ENCODE measurements at places on chromosomes 5 and 9.

DNA sequence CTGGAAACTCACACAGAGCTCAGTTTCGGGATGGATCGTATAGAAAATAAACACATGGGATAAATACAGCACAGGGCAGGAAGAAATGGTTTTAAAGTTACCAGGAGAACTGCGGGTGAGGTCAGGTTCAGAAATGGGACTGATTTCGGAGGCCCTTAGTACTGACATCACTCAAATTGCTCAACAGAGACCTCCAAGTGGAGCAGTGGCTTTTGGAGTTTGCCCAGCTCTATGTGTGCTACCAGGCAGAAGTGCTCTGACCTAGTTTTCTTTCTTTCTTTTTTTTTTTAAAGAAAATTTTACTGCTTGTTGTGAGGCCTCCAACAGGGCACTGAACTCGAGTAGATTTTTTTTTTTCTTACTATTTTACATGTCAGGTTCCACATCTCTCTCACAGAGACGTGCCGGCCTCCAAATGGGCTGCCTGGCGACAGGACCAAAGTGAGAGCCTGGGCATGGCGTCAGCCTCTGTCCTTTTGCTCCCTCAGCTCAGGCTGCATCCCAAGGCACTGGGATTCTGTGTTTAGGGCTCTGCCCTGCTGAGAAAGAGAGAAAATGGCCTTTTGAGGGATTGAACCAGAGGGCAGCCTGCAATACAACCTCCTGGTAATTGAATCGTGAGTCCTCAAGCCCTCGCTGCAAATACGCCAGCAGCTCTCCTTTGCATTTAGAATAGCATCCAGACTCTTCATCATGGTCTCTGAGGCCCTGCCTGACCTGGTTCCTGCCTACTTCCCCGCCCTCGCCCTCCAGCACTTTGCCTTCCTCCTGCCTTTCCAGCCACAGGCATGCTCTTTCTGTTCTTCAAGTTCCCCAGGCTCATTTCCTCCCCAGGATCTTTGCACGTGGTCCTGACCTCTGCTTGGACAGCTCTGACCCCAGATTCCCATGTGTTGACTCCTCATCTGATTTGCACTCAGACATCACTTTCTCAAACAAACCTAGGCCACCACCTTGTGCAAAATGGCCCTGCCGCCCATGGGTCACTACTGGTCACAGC, 173.5 kb downstream of the FGF1 start:
- DNase-seq, result no peak

- DNase-seq, result no peak
Observed at GRCh38 chr5:77568082-77568481, 70.4 kb downstream of the OTP start.

DNA sequence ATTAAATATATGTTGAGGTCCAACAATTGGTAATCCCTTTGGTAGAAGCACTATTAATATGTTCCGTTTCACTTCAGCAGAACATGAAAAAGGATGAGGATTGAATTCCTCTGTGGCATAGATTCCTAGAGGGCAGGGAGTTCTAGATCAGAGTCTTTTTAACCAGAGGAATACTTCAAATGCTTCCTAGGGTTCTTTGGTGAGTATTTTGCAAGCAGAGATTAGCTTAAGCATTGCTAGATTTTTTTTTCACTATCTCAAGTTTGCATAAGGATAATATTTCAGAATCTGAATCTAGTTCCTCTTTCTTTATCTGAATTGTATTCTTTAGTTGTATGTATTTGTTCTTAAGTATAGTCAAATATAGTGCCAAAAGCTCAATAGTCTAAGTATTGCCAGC, 116.6 kb upstream of the ADAMTSL1 start:
- DNase-seq, result no peak

GRCh38 chr9:77988630-77989029, 43.0 kb downstream of the GNAQ start:
- no peak for DNase-seq

DNA sequence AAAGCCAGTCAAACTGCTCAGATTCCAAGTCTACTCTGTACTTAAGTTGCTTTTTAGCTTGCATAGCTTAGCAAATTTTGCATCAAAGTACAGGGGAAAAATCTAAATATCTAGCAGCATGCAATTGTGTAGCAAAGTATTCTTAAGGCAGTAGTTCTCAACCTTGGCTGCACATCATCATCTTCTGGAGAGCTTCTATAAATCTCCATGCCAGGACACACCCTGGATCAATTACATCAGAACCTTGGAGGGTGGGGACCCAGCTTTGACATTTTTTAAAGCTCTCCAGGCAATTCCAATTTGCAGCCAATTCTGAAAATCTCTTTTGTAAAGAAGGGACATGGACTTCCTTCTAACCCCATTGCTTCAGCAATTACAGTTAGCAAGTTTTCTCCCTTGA, 187.5 kb downstream of the SNCAIP start:
- no peak for DNase-seq

DNA sequence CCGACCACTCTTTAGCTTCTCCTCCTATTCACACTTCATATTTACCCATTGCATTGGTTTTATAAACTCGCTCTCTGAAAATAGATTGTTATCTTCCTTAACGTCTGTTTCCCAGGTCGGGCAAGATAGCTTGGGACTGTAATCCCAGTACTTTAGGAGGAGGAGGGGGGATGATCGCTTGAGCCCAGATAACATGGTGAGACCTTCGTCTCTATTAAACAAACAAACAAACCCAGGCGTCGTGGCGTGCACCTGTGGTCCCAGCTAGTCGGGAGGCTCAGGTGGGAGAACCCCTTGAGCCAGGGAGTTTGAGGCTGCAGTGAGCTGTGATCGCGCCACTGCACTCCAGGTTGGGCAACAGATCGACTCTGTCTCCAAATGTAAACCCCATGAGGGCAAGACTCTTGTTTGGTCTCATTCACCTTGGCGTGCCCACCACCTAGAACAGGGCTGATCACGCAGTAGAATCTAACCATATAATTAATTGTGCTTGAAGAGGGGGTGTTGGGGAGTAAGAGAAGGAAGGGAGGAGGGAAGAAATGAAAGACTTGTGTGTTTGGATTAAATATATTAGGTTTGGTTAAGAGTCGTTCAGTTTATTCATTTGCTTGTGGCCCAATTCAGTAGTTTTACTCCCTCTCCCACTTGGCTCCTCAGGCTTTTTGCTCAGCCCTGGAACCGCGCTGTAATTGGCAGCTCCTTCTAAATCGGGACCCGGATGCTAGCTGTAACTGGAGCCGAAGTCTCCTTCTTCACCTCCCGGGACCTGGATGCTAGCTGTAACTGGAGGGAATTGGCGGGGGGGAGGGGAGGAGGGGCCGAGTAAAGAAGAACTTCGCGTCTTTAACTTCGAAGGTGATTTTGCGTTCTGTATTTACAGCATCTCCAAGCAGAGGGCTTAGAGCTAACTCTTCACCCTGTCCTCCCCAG, 24.9 kb downstream of the CDKN2A start:
- no peak for DNase-seq

DNA sequence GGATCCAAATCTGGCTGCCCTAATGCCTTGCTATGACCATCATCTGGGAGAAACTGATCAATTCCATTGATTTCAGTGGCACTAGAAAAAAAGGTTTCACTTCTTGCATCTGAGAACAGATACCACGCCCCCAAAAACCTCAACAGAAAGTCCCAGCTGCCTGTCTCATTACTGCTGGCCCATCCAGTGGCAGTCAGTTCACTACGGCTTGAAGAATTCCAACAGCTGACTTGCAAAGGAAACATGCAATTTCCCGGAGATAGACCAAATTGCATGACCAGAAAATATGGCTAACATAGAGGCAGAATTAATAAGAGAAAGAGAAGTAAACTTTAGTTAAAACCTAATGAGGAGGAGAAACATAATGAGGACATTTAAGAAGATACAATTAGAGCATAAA, 48.6 kb downstream of the UGCG start:
- DNase-seq, result no peak

- DNase-seq, result no peak
Observed at GRCh38 chr5:8919096-8919495, 626.8 kb downstream of the SEMA5A start.

DNA sequence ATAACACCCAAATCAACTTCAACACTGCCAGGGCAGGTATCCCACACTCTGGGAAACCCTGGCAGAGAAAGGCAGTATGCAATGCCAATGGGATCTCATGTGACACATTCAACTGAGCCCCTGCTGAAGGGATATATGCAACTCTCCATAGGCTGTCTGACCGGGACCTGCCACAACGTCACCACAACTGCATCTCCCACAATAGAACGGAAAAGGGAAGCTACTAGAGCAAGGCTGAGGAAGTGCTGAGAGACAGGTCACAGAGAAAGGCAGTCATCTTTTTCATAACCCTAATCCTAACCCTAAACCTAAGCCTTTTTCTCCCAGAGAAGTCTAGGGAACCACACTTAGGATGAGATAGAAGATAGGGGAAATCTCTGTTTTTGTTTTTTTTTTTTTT, 345.9 kb upstream of the CD180 start:
- no peak for DNase-seq

- DNase-seq, result no peak
Observed at GRCh38 chr5:171961117-171961516, 45.3 kb downstream of the FBXW11 start.

DNA sequence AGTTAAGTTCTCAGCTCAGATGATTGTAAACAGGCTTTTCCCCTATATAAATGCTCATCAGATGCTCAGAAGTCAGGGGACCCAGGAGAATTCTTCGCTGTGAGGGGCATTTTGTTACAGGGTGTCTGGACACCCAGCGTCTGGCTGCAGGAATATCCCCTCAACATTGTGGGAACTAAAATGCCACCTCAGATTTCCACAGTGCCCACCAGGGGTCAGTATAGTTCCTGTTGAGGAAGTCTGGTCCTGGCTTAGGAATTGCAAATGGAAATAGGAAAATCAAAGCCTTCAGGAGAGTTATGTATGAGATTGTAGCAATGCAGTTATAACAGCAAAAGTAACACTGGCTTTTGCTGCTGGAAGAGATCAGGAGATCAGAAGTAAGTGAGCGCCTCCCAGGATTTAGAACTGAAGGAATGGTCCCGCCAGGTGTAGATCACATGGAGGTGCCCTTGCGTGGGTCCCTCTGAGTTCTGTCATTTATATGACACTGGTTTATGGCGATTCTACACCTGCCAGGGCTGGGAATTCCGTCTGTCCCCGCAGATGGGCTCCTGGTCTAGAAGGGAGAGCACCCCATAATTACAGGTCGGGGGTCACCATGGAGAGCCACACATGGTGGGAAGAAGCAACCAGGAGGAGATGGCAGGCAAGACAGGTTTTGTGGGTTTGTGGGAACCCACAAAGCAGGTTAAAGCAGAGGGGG, 47.1 kb upstream of the CTSL start:
- DNase-seq, result no peak

GRCh38 chr5:68288707-68289134, 73.2 kb downstream of the PIK3R1 start:
- no peak for DNase-seq

GRCh38 chr5:118098716-118099115, 889.6 kb downstream of the DTWD2 start:
- DNase-seq, result no peak

- DNase-seq, result no peak
Observed at GRCh38 chr5:55456216-55456895, 78.4 kb downstream of the PLPP1 start.

DNA sequence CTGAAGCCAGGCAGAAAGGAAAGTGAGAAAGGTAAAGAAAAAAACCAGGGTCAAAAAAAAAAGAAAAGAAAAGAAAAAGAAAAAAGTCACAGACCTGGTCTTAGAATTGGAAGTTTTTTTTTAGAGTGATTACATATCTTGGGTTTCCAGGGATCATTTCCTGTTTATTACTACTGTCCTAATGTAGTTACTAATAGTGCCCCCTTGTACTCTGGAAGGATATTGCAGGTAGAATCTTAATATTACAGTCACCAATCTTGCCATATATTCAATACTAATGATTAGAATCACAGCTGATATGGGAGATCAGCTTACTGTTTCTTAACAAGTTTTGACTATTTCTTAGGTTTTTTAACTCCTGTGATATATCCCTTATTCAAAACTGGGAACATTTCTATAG, 543.2 kb upstream of the CDH6 start:
- DNase-seq, result no peak

DNA sequence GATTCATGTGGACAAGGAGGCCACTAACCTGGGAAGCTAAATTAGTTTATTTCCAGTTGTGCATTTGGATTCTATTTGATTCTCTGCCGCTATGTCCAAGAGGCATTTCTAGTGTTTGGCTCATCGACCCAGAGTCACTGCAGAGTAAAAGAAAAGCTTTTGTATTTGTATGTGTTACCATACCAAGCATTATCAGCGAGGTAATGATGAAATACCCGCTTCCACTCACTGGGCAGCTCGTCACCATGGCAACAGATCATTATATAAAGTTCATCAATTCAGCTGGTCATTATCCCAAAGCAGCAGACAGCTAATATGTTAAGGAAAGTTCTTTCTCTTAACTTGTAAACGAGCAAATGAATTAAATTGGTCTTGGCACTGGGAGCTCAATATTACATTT, 380.3 kb downstream of the SEMA5A start:
- no peak for DNase-seq

DNA sequence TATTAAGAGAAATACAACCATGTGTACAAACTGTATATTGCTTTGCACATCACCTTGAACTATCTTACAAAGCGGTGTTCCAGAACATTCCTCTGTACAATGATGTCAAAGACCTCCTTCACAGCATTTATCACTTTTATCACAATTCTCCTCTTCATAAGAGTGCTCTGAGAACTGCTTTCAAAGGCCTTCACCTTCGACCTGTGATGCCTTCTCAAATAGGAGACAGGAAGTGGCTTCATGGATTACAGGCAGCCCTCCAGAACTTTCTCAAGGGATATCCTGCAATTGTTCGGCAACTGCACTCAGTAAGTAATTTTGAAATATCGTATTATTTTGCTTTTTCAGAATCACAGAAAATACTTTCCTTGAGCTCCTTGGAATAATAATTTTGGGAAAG, 68.0 kb upstream of the IL7R start:
- DNase-seq, result no peak

DNA sequence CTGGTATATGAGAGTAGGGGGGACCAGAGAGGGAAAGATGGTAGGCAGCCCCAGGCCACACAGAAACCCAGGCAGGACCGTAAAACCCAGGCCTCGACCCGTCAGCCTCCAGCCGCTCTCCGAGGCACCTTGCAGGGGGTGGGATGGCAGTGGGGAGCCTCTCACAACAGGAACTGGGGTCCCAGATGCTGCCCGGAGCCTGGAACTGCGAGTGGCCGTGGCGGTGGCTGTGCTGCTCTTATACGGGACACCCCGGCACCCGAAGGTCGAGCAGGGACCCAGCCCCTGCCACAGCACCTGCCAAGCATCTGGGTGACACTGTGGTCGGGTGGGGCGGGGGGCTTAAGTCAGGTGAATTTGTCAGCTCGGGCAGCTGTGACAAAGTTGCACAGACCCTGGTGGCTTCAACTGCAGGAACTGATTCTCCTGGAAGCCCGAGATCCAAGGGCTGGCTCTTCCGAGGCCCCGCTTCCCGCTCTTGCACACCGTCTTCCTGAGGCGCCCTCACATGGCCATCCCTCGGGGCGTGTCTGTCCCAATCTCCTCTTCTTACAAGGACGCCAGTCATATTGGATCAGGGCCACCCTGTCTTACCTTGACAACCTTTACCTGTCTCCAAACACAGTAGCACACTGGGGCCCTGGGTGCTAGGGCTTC, 47.6 kb upstream of the EGFL7 start:
- no peak for DNase-seq

GRCh38 chr5:141762790-141763368, 80.8 kb upstream of the ARAP3 start:
- DNase-seq, result no peak
